Activated CD4-positive, alpha-beta T cell treated with anti-CD3 and anti-CD28 coated beads, Interleukin-2, amount 10 ng/mL, durations not matched to agents 7 days and 5 days (primary cell): ENCODE measurements at places on chromosomes 7 and 10. TPM values are rescaled to one million over a fixed set of nuclear protein-coding genes. Genes with fewer than 3 reads are reported as not detected.

Gene FAM25A
- not detected for total RNA-seq

DNA sequence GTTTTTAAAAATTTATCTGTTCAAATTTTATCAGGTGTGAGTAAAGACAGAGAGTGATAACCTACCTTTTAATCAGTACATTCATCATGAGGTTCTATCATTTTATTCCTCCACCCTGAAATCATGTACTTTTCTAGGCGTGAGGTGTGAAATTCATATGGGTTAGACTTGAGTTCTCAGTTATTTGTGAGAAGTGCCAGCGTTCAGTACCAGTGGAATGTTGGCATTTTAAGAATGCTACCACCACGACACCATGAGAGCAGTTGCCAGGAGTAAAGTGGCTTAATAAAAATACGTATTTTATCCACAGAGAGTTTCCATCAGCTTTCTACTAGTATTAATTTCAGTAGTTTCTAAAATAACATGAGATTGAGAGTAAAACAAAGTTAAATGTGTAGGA lies 104.1 kb upstream of the FERD3L start:
- DNase-seq: no peak

GRCh38 chr10:91210435-91210834 lies 10.0 kb upstream of the PCGF5 start:
- no peak for DNase-seq

Gene TMEM270
- total RNA-seq: not detected

- peak; percentile 62 for DNase-seq
Measured at GRCh38 chr10:86400705-86401587, 34.4 kb upstream of the GRID1 start.

Gene HSPA14
- 26.8 TPM for total RNA-seq

Gene GFRA1
- total RNA-seq: not detected

Gene AHR
- 31.5 TPM for total RNA-seq
